ENCODE measurements at places on chromosomes 4 and X.

- DNase-seq: no peak
These were observed 435.6 kb downstream of the FAT4 start for GRCh38 chr4:125750399-125750798.

DNA sequence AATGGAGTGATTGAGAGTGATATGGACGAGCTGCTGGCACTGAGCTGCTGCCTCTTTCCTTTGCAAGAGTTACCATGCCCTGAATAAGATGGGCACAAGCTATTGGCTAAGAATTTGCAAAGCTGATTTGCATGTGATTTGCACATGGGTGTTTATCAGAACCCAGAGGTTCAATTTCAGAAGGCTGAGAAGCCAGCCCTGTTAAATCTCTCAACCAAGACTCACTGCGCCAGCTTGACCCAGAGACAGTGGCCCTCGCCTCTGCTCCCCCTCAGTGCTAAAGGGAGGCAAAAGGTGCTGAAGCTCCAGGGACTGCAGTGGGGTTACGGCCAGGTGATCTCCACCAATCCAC, 701 bp downstream of the ARHGAP4 start:
- no peak for DNase-seq

GRCh38 chr4:143626134-143626911, 74.2 kb downstream of the FREM3 start:
- no peak for DNase-seq

DNA sequence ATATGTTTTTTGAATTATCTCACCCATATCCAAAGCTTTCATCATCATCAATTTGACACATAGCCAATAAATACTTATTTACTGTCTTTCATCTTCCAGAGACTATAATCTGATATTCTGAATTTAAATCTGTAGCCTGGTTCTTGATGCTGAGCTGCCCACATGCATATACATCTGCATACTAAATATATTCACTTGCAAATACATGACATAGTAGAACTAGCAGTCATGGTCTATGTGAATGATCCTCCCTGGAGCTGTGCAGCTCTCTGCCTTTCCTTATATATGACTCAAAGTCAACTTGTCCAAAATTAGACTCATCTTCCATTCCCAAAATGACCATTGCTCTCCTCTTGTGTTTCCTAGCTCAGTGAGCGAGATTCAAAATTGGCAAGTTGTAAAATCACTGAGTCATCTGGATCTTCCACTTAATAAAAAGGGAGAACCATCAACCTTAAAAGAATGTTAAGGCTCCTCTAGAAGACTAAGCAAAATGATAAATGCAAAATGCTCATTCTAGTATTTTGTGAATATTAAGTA, 448.2 kb downstream of the PPARGC1A start:
- DNase-seq: no peak

DNA sequence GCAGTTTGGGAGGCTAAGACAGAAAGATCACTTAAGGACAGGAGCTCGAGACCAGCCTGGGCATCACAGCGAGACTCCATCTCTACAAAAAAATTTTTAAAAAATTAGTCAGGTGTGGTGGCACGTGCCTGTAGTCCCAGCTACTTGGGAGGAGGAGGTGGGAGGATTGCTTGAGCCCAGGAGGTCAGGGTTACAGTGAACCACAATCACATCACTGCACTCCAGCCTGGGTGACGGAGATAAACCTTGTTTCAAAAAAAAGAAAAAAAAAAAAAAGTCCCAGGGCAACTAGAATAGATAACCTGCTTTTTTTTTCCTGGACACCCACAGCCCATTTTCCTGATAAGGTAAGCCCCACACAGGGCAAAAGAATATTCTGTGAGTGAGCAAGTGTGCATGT, 96.3 kb downstream of the C4orf51 start:
- no peak for DNase-seq

GRCh38 chr4:149980941-149981340, 97.3 kb upstream of the DCLK2 start:
- DNase-seq: peak; percentile 30

Data from stimulated activated CD4-positive, alpha-beta T cell treated with anti-CD3 and anti-CD28 coated beads, Interleukin-15, amount 100 ng/mL, for 48 hours (primary cell).